ENCODE measurements at places on chromosomes 3 and 15. TPM values are rescaled to one million over a fixed set of nuclear protein-coding genes. Genes with fewer than 3 reads are reported as not detected.

DNA sequence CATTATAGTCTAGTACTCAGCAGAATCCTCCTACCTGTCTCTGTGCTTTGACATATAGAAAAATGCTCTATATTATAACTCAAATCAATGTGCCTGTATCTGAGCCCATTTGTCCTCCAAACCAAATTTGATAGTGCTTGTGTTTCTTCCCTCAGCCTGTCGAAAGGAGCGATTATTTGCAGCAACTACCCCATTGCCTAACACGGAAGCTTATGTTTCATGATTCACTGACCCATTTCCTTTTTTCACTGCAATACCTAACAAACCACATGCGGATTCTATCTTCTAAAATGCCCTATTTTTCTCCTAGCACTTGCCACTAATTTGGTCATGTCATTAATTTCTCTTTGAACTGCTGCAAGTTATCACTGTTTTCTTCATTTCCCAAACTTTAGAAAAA is 1220.6 kb upstream of the CADM2 start:
- no peaks in the 10 kb centered on the region for H3K27me3 ChIP-seq
- no peak overlapping the region for H3K27ac ChIP-seq
- no peak overlapping the region for H3K4me3 ChIP-seq
- no peaks in the 10 kb centered on the region for H3K4me1 ChIP-seq

DNA sequence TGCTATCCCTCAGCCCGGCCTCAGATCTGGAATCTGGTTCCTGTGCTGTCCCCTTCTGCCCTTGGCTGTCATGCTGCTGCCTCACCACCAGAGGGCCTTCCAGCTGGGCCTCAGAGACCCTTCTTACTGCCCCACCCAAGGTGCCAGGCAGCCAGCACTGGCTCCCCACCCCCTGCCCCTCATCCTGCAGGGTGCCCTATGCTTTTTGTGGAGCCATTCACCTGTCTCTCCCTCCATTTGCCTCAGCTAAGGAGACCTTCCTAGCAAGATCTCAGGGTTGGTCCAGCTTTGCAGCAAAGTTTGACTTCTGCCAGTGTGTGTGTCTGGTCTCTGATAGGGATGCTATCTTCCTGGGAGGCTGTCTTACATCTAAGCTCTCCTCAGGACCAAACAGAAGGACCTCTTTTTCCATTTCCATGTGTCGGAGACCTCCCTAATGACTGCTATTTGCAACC is 1.9 kb upstream of the VWA5B2 start:
- no peak overlapping the region for H3K27ac ChIP-seq
- H3K27me3 ChIP-seq = peaks cover 59% of the 10 kb centered on the region
- peak; percentile 63 for DNase-seq
- H3K36me3 ChIP-seq = no peaks in the 10 kb centered on the region

- H3K27me3 ChIP-seq = peaks cover 37% of the 10 kb centered on the region
- H3K4me3 ChIP-seq = no peak overlapping the region
- H3K27ac ChIP-seq = no peak overlapping the region
- no peak for DNase-seq
- no peaks in the 10 kb centered on the region for H3K4me1 ChIP-seq
Measured at GRCh38 chr3:194117104-194117845, 18.7 kb upstream of the HES1 start.

DNA sequence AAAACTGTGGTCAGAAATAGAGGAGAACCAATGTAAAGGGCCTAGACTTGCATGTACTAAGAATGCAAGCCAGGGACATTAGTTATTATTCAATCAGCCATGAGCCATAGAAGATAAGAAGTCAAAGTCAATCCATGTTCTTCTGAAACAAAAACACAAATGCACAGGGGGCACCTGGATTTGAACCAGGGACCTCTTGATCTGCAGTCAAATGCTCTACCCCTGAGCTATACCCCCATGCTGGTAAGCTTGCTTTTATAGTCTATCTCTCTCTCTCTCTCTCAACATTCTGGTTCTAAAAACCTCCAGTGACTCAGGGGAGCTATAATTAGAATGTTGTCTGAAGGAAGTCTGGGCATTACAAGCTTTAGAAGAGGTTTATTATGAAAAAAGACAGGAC is 85.6 kb upstream of the ACP3 start:
- peak overlapping the region; percentile 64 for H3K27ac ChIP-seq
- no peak overlapping the region for H3K4me3 ChIP-seq
- no peak for DNase-seq
- peaks cover 24% of the 10 kb centered on the region for H3K27me3 ChIP-seq
- H3K36me3 ChIP-seq = no peaks in the 10 kb centered on the region

- H3K4me3 ChIP-seq = no peak overlapping the region
- peaks cover 14% of the 10 kb centered on the region for H3K27me3 ChIP-seq
- H3K4me1 ChIP-seq = peaks cover 12% of the 10 kb centered on the region
Measured at GRCh38 chr3:184466413-184466960, 86.6 kb downstream of the CHRD start.

GRCh38 chr3:173796890-173797289 is 399.3 kb downstream of the NLGN1 start:
- no peak overlapping the region for H3K27ac ChIP-seq
- no peaks in the 10 kb centered on the region for H3K36me3 ChIP-seq
- H3K27me3 ChIP-seq = no peaks in the 10 kb centered on the region
- H3K4me1 ChIP-seq = no peaks in the 10 kb centered on the region
- no peak overlapping the region for H3K4me3 ChIP-seq

- peaks cover 5% of the 10 kb centered on the region for H3K36me3 ChIP-seq
- H3K27me3 ChIP-seq = no peaks in the 10 kb centered on the region
- no peak overlapping the region for H3K27ac ChIP-seq
- H3K4me3 ChIP-seq = no peak overlapping the region
Measured at GRCh38 chr3:56928379-56929068, 126.8 kb upstream of the ARHGEF3 start.

DNA sequence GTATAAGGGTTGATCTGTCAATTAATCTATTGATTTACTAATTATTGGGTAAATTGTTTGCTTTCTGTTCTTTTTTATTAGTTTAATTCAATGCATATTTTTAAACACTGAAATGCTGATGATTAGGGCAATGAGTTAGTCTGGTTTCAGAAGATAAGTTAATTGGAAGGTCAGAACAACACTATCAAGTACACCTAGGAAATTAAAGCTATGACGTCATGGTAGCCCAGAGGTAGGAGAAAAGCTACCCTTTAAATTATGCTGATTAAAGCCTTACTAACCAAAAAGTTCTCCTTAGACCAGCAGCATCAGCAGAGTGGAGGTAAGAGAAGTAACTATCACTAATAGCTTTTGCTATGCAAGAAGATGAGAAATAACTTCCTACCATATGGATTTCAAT is 770.4 kb upstream of the ARPP21 start:
- DNase-seq = no peak
- H3K27ac ChIP-seq = no peak overlapping the region
- peaks cover 7% of the 10 kb centered on the region for H3K27me3 ChIP-seq
- H3K4me1 ChIP-seq = no peaks in the 10 kb centered on the region

DNA sequence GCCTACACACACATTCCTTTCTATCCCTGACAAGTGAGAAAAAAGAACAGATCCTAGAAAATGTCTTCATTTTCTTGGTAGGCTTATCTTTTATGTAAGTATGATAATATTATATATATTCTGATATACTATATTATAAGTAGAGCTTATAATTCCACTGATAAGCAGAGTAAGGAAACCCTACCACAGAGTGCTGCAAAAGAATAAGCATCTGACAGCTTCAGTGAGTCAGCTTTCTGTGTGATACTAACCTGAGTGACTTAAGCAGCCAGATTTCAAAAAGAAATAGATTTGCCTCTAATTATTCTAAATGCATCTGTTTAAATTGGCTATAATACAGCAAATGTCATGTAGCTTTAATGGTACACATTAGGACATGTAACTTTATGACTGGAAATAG is 656.0 kb downstream of the MCTP2 start:
- no peak for DNase-seq
- H3K27me3 ChIP-seq = no peaks in the 10 kb centered on the region
- H3K27ac ChIP-seq = no peak overlapping the region
- no peaks in the 10 kb centered on the region for H3K4me1 ChIP-seq

- no peaks in the 10 kb centered on the region for H3K4me1 ChIP-seq
- no peak for DNase-seq
- no peak overlapping the region for H3K27ac ChIP-seq
- no peaks in the 10 kb centered on the region for H3K36me3 ChIP-seq
- H3K4me3 ChIP-seq = no peak overlapping the region
- H3K27me3 ChIP-seq = no peaks in the 10 kb centered on the region
Measured at GRCh38 chr15:66803182-66803729, 101.2 kb downstream of the SMAD6 start.

GRCh38 chr3:264394-265156 is 68.0 kb downstream of the CHL1 start:
- DNase-seq = no peak
- no peaks in the 10 kb centered on the region for H3K4me1 ChIP-seq
- no peak overlapping the region for H3K4me3 ChIP-seq

DNA sequence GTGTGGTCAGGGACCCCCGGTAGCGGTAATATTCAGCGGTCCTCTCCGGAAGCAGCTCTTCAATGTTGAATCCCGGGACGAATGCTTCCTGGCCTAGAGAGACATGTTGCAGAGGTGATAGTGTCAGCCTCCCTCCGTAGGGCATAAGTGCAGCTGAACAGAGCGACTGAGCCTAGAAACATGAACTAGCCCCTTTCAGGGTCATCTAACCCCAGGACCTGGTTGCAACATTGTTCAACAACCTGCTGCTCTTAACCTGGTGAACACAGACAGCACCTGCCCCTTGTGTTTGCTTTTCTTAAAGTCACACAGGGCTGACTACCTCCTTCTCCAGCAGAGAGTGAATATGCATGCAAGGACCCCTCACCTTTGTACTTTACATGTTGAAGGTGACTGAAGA is 41.3 kb downstream of the CA12 start:
- DNase-seq = no peak
- no peak overlapping the region for H3K4me3 ChIP-seq
- H3K36me3 ChIP-seq = no peaks in the 10 kb centered on the region
- H3K27me3 ChIP-seq = peaks cover 36% of the 10 kb centered on the region
- peaks cover 18% of the 10 kb centered on the region for H3K4me1 ChIP-seq
- H3K27ac ChIP-seq = no peak overlapping the region

GRCh38 chr15:75982468-75982867 is 29.8 kb downstream of the NRG4 start:
- no peak overlapping the region for H3K4me3 ChIP-seq
- H3K4me1 ChIP-seq = no peaks in the 10 kb centered on the region
- H3K27ac ChIP-seq = no peak overlapping the region

DNA sequence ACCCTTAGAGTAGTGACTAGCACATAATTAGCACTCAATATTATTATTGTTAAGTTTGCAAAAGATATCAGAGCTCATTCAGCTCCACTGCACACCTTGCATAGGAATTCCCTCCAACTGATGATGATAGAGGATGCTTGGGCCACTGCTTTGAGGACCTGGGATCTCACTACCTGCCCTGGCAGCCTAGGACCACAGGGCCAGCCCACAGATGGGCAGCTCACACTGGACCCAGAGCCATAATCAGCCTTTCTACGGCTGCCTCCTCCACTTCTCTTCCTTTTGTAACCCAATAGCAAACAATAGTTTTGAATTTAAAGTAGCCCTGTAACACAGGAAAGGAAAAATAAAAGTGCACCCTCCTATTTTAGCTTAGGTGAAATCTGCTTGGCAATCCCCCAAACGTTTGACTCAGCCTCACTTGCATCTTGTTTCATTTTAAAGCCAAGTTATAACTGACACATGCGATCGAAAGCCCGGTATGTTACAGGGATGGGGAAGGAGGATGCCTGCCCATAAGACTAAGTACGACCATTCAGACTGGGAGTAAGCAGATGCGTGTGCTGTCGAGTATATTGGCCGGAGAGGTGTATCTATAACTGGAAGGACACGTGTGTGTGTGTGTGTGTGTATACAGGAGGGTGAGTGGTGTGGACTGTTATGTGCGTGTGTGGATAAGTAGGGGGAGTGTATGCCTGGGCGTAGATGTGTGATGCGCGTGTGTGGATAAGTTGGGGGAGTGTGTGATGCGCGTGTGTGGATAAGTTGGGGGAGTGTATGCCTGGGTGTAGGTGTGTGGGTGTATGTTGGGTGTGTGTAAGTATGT is 65.9 kb downstream of the CPN2 start:
- H3K4me3 ChIP-seq = no peak overlapping the region
- no peaks in the 10 kb centered on the region for H3K27me3 ChIP-seq
- no peaks in the 10 kb centered on the region for H3K4me1 ChIP-seq
- H3K36me3 ChIP-seq = no peaks in the 10 kb centered on the region
- no peak for DNase-seq

DNA sequence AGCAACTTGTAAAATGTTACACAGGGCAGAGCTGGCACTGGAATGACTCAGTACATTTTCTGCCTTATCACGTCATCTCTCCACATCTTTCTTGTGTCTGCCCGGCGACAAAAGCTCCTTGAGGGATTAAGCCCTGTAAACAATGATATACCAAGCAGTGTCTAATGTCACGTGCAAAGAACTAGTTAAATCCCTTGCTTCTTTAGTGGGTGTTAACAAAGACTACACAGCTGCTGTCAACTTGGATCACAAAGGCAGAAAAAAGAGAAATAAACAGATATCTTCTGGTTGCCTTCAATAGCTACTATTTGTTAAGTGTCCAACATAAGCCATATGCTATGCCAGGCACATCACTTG is 48.1 kb upstream of the FRMD4B start:
- peaks cover 63% of the 10 kb centered on the region for H3K4me1 ChIP-seq
- H3K4me3 ChIP-seq = peak overlapping the region; percentile 71
- no peak overlapping the region for H3K27ac ChIP-seq
- no peaks in the 10 kb centered on the region for H3K36me3 ChIP-seq
- peaks cover 32% of the 10 kb centered on the region for H3K27me3 ChIP-seq
- DNase-seq = peak; percentile 16

DNA sequence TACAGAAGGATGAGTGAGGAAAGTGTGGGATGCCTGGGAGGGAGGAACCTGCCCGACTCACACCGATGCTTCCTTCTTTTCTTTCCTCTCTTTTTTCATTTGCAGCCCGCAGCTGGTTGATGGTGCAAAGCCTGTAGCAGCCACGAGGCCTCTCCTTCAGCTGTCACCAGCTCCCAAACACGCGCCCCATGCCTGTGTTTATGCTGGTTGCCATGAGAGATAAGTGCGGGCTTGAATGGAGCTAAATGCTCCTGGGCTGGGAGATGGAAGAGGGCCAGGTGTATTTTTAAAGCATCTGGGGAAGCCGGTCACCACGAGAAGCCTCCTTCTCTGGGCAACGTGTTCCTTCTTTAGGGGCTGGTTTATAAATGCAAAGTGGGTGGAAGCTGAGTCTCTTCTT is 9.3 kb downstream of the COLQ start:
- no peak overlapping the region for H3K4me3 ChIP-seq
- H3K27me3 ChIP-seq = no peaks in the 10 kb centered on the region
- H3K27ac ChIP-seq = no peak overlapping the region
- no peak for DNase-seq
- no peaks in the 10 kb centered on the region for H3K36me3 ChIP-seq

- H3K27ac ChIP-seq = no peak overlapping the region
- no peak overlapping the region for H3K4me3 ChIP-seq
- no peaks in the 10 kb centered on the region for H3K36me3 ChIP-seq
- no peak for DNase-seq
Measured at GRCh38 chr3:54432975-54433374, 310.6 kb downstream of the CACNA2D3 start.

- no peak overlapping the region for H3K27ac ChIP-seq
- no peak overlapping the region for H3K4me3 ChIP-seq
- no peak for DNase-seq
- no peaks in the 10 kb centered on the region for H3K36me3 ChIP-seq
- H3K27me3 ChIP-seq = no peaks in the 10 kb centered on the region
Measured at GRCh38 chr15:59524331-59524731, 86.3 kb downstream of the FAM81A start.

Gene IL5RA
- total RNA-seq = 1.5 TPM

Gene CLRN1
- not detected for total RNA-seq

Gene KCNMB3
- total RNA-seq = 0.89 TPM

Gene SEC11A
- total RNA-seq = 120 TPM

Gene RTP3
- total RNA-seq = not detected

Gene CPLX3
- 0.14 TPM for total RNA-seq

Gene PLA1A
- 0.79 TPM for total RNA-seq

Gene P2RY12
- total RNA-seq = not detected

Gene SCAANT1
- not detected for total RNA-seq

Gene ABHD5
- 19.8 TPM for total RNA-seq

Gene BUB1B
- 86.5 TPM for total RNA-seq

Measured in activated T-cell treated with anti-CD3 and anti-CD28 coated beads, Interleukin-2, amount 50 U/mL, for 72 hours (primary cell).